ENCODE measurements at places on chromosomes 7 and 10.

GRCh38 chr10:48274636-48275035 lies at the start of gene FRMPD2:
FRMPD2 (minus strand) TSS chr10:48274696; CDS start chr10:48274567, 129 bp downstream.
- DNase-seq: no peak

- DNase-seq: no peak
Observed at GRCh38 chr10:61642676-61643075, 20.1 kb upstream of the CABCOCO1 start.

DNA sequence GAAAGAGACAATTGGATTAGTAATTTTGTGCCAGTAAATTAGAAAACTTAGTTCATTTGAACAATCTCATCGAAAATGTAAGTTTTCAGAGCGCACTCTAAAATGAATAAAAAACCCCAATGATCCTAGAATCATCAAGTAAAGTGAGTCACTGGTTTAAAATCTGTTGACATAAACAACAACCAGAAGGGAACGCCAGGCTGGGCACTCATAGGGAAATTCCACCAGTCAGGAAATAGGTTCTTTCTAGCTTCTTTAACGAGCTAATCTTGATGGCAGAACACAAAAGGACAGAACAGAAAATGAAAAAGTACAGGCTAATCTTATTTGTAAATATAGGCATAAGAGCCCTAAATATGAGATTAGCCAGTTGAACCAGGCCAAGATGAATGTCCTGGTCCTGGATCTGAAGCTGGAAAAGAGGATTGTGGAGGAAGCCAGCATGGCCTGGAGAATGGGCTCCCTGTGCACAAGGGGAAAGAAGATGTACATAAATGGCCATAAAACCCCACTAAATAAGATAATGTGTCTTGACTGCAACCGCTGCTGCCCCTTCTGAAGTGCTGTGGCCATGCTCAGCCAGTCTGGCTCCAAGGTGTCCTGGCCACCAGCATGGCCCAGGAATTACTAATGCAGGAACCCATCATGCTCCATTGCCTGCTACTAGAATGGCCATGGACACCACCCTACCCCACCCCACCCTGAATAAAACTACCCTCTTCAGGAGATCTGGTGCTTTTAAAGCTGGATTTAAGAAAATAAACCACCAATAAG lies 114.0 kb downstream of the WDFY4 start:
- DNase-seq: no peak

DNA sequence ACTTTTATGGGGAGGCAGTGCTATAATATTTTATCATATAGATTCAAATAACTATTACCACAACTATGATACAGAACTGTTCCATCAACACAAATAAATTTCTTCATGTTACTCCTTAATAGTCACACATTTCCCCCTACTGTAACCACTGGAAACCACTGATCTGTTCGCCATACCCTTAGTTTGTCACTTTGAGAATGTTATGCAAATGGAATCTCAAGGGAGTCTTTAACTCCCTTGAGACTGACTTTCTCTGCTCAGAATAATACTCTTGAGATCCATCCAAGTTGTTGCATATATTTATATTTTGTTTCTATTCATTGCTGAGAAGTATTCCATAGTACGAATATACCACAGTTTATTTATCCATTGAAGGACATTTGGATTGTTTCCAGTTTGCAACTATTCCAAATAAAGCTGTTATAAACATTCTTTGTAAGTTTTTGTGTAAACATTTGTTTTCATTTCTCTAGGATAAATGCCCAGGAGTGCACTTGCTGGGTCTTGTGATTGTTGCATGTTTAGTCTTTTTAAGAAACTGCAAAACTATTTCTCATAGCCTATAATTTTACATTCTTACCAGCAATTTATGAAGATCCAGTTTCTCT lies 19.7 kb upstream of the PON2 start:
- DNase-seq: peak; percentile 72

- no peak for DNase-seq
Observed at GRCh38 chr7:128385988-128386925, 23.5 kb downstream of the IMPDH1 start.

DNA sequence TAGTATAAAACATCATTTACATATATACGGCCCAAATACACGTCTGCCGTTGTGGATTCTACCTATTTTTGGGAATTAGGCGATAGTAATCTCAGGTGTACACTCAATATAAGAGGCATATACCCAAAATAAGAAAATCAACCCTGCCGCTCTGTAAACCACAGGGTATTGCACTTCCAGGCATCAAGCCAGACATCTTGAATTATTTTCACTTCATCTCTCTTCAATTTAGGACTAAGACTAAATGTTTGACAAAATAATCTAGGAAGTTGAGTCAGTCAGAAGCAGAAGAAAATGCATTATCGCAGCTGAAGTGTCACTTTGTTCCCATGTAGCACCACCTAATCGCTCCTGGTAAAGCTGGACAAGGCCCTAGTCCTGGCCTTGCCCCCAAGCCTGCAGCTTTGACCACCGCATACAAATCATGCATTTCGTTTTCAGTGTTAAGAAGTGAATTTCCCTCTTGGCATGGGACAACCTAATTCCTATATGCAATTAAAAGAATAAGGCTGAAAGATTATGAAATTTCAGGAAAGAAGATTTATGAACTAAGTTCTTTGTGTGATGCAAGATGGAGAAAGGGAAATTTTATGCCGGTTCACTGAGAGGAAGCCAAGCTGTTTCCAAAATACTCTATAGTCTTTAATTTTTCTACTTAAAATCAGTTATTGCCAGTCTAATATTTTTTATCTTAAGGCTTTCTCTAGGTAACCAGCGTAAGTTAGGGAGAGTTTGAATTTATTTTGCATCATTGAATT lies 26.0 kb downstream of the CABCOCO1 start:
- DNase-seq: no peak

DNA sequence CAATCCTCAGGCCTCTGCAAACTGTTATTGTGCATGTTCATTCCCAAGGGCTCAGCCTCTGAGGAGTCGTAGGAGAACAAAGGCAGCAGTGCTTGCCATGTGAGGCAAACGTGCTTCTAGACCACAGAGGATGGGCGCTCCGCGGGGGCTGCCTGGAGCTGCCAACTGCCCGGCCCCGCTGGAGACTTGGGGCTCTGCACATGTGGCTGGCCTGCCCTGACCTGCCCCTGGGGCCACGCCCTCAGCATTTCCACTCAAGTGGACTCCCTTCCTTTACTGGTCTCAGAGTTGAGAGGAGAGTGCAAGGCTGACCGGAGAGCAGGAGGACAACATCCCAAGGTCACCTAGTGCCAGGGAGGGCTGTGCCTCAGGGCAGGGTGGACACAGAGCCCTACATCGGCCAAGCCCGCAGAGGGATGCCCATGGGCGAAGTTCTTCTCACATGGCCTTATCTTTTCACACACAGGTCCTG lies 222.3 kb upstream of the ZNF32 start:
- DNase-seq: no peak

DNA sequence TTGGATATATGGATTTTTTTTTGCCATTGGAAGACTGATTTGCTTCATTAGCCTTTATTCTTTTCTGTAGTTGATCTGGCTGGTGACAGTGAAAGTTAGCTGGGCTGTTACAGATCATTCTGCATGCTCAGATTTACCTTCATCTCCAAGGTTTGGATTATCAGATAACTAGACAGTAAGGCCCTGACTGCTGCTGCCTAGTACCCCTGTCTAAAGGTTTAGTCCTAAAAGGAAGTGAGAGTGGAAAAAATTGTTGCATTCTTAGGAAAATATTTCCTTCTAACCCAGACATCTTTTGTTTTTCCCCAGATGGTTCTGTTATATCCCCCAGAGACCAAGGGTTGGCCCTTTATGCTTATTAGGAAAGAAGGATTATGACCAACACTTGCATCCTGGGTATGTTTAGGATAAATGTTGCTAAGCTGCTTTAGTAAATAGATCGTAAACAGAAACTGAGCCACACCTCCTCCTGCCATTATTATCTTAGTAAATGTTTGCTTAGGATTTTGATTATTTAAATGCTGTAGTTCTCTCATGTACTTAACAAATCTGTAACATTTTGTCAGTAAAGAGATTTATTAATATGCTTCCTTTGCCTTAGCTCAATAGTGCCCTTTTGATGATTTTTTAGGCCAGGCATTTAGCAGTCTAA lies 44.4 kb downstream of the MCU start:
- DNase-seq: no peak

GRCh38 chr10:49610458-49611165 lies 502 bp downstream of the SLC18A3 start:
- DNase-seq: no peak

- DNase-seq: no peak
Observed at GRCh38 chr10:8402576-8402975, 348.1 kb downstream of the GATA3 start.

DNA sequence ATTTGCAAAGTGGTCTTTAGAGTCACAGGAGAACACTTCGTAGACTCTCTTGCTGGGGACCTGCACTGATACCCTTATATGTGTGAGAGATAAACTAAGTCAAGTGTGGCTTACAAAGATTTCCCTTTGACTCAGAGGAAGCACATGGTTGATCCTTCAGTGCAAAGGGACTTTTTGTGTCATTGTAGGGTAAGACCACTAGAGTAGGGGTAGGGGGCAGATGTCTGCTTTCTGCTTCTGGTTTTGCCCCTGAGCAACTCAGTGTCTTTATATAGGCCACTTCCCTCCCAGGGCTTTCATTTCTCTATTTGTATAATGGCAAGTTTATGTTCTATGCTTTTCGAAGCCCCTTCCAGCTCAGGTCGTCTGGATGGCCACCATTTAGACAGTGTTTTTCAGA lies 281.7 kb downstream of the SORCS3 start:
- DNase-seq: no peak

- no peak for DNase-seq
Observed at GRCh38 chr10:103197174-103197573, 4.1 kb upstream of the NT5C2 start.

GRCh38 chr10:80486785-80487420 lies 32.8 kb downstream of the TSPAN14 start:
- no peak for DNase-seq

- DNase-seq: no peak
Observed at GRCh38 chr7:148021507-148022045, 569.0 kb upstream of the C7orf33 start.

- DNase-seq: no peak
Observed at GRCh38 chr10:70234668-70235447, 1.6 kb upstream of the PPA1 start.

GRCh38 chr7:32250003-32250402 lies 179.8 kb upstream of the PDE1C start:
- no peak for DNase-seq

GRCh38 chr7:1449501-1449900 lies 9.8 kb downstream of the MICALL2 start:
- no peak for DNase-seq

- peak; percentile 66 for DNase-seq
Observed at GRCh38 chr10:86261941-86262687, 104.5 kb downstream of the GRID1 start.

DNA sequence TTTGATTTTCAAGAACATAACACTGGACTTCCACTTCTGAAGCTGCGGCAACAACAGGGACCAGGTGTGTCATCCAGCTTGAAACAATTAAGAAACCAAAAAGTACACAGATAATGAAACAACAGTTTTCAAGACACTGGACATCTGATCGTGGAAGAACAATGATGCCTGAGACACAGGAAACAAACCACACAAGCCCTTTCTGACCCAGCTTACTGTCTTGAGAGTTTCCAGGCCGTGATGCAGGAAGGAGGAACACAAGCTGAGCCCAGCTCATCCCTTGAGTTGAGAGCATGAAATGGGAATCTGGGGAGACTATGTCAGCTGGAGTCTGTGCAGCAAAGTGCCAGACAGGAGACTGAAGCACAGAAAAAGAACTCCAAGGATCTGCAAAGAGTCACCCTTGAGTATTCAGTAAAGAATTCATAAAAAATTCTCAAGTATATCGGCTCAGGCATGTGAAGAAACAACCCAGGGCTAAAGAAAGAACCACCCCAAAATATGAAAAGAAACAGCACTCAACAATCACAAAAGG lies 91.6 kb downstream of the RNF32 start:
- no peak for DNase-seq

DNA sequence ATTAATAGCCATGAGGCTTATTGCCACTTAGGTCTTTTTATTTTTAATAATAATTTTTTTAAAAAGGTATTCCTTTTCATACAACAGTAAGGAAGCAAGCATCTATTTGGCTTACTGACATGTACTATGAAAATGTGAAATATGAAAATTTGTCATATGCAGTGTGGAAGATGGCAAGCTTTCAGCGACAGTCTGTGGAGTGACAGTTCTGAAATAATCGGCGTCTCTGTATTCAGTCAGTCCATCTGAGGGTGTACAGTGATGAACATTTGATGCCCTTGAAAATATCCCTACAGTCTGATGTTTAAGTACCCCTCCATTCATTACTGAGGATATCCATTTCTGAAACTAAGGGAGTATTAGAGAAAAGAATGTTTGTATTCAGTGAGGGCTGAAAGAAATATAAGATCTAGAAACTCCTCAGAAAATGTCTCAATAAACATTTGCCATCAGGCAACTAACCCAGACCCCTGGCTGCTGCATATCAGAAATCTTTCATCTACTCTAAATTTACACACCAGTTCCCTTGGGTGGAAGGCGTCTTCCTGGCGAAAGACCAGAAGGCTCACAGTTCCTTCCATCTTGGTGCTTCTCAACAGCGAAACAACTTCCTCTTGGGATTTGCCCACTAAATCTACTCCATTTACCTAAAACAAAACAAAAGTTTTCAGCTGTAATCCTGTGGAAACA lies 440.6 kb downstream of the PARD3 start:
- no peak for DNase-seq

- DNase-seq: peak; percentile 38
Observed at GRCh38 chr7:70032649-70033048, 434.4 kb downstream of the AUTS2 start.

- DNase-seq: no peak
Observed at GRCh38 chr10:7649673-7650300, 17.0 kb downstream of the ITIH5 start.

- no peak for DNase-seq
Observed at GRCh38 chr7:143233816-143234532, 12.1 kb downstream of the TAS2R40 start.

DNA sequence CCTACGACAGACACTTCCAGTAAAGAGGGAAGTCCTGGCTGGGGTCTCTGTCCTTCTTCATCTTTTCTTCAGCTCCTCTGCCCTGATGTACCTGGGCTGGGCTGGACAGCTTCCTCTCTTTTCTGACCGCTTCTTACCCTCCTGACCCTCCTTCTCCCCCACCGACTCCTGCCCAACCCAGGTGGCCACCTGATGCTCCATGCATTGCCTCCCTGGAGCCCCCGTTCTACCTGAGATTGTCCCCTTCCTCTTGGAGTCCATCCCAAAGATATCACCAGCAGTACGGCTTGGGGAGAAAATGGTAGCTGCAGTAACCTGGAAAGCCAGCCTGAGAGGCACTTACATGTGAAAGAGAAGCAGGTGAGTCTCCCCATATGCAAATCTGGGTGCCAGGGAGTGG lies 566.3 kb downstream of the TCERG1L start:
- DNase-seq: no peak
